ENCODE measurements at places on chromosomes 3 and 15. TPM values are rescaled to one million over a fixed set of nuclear protein-coding genes. Genes with fewer than 3 reads are reported as not detected.

- no peak for DNase-seq
These were observed 22.2 kb downstream of the CFAP20DC start for GRCh38 chr3:59027607-59028006.

DNA sequence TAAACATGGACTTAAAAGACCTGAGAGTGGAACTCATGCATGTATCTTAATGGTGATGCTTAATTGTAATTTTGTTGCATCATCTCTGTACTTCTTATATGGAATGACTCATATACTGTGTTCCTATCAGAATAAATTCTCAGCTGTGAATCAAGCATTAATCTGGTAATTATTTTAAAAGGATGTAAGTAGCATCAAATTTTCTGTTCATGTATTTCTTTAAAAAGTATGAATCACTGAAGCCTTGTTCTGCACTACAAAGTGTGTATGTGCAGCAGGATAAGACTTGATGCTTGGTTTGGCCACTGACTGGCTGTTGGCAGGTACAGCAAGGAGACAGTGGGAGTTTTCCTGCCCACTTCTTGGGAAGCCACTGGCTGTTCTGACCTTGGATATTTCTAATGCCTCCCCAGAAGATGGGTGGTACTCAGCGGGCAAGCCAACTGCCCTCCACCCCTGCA, 123.9 kb downstream of the ANO10 start:
- DNase-seq, result no peak

DNA sequence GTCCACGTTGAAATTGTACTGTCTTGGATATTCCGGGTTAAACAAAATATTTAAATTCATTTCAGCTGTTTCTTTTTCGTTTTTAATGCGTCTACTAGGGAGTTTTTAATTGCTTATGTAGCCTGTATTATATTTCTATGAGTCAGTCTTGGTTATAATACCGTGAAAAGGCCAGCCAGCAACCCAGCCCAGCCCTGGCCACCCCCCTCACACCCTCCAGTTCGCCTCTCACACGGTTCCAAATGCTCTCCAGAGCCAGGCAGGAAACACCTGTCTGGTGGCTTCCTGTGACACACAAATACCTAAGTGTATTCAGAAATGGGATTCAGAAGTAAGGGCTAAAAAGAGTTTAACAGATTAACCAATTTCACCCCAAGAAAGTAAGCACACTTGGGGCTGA, 4.4 kb downstream of the SH3BP5 start:
- DNase-seq, result no peak

GRCh38 chr15:90161950-90162361, 39.2 kb upstream of the SEMA4B start:
- DNase-seq, result no peak

DNA sequence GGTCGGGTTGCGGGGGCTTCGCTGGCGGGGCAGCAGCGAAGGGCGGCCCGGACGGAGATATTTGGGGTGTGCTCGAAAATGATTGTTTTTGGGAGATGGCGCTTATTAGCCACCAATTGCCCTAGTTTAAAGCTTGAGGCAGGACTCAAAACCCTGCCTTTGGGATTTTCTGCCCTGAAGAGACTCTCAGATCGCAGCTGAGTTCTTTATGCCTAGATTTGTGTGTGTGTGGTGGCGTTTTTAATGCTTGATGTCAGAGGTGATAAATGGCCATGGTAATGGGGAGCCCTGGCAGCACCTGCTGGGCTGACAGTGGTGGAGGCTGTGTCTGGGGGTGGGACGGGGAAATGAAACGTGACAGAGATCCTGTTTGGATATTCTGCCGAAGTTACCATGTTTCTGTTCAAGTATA, 604 bp downstream of the KCTD6 start:
- no peak for DNase-seq

DNA sequence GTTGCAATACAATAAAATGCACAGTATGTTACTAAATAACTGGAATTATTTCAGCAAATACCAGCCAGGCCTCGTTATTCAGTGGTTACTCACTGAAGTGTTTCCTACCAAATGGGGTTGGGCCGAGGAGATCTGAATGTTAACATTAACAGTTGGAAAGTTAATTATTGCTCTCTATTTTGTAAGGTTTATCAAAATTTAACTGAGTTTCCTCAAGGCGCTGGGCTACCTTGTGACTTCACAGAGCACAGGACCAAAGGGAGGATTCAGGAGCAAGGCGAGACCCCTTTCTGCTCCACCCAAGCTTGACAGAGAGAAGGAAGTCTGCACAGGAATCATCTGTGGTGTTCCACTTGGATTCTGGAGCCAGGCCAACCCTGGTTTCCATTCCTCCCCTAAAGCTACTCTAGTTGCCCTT, 21.6 kb downstream of the ADAMTS9 start:
- no peak for DNase-seq

GRCh38 chr3:142638291-142638690, 42.1 kb downstream of the PLS1 start:
- no peak for DNase-seq

BTBD1 gene
- total RNA-seq, result 51.4 TPM

TTC23 gene
- total RNA-seq, result 26.7 TPM

PCSK6 gene
- 13.9 TPM for total RNA-seq

GRCh38 chr3:188842639-188843038, 329.1 kb upstream of the TPRG1 start:
- no peak for DNase-seq

DNA sequence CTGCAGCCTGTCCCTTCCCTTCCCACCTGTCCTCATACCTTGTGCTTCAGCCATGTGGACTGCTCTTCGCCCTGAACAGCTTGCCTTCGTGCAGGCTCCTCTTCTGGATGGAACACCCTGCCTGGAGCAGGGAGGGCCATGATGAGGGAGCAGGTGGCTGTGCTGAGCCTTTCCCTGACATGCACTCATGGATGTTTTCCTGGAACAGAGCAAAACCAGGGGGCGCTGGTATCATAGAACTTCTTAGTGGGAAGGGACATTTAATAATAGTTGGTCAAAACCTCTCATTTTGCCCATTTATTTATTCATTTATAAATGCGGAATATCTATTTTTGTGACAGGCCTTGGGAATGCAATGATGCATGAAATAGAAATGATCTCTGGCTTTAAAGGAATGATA, 149.3 kb downstream of the CACNA1D start:
- DNase-seq, result no peak

- no peak for DNase-seq
These were observed 233.4 kb upstream of the SETMAR start for GRCh38 chr3:4069796-4070195.

HIGD2B gene
- not detected for total RNA-seq

RPP25 gene
- 6.0 TPM for total RNA-seq

- no peak for DNase-seq
These were observed 3.1 kb upstream of the DLL4 start for GRCh38 chr15:40925863-40926658.

DNA sequence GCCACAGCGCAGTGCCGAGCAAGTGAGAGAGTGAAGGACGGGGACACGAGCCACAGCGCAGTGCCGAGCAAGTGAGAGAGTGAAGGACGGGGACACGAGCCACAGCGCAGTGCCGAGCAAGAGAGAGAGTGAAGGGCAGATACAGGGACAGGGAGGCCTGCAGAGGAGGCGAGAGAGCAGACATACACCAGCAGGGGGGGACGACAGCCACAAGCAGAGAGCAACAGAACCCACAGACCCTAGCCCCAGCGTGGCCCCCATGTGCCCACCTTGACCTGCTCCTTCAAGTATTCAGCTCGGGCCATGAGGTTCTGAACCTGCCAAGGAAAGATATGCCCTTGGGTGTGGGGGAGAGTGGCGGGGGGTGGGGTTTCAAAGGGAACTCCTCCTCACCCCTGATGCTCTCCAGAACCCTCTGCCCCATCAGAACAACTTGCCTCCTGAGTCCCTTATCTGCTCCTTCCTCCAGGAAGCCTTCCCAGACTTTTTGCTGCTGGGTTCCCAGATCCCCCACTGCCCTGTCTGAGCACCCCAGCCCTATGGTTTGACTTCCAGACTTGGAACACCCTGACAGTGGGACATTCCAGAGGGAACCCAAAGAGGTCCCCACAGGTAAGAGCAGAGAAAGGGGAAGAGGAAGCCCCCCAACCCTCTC, 5.3 kb downstream of the ULK3 start:
- no peak for DNase-seq

DNA sequence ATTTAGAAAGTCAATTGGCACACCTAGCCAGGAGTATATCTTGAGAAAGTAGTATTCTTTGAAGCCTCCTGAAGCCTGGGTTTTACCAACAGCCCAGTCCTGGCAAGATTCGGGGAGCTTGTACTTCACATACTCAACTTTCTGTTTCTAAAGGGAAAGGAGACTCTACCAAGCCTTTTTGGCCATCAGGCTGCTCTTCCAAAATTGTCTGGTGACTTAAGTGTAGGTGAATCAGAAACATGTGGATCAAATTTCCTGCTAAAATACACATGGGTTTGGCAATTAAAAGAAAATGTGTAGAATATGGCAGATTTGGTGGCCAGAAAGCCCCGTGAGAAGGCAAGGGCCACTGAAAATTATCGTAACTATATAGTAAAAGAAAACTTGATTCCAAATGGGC, 15.9 kb upstream of the GREM1 start:
- no peak for DNase-seq

- DNase-seq, result no peak
These were observed 8.1 kb downstream of the B2M start for GRCh38 chr15:44719293-44719999.

DNA sequence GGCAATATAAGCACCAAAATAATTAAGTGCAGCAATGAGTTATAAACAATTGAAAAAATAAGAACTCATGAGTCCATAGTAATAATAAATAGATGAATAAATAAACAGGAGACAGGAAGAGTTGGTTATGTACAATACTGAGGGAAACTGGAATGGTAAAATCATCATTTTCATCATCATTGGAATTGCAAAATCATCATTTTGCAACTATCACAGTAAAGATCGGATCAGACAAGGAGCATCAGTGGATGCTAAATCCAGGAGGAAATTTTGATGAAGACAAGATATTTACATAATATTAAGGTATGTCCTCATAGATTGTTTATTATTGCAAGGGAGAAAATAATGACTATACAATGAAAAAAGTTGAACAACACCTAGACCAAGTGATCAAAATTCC, 38.8 kb upstream of the ACAN start:
- DNase-seq, result no peak

OXTR gene
- total RNA-seq, result 1.3 TPM

GRCh38 chr3:140791368-140791767, 113.5 kb downstream of the TRIM42 start:
- no peak for DNase-seq

RETNLB gene
- total RNA-seq, result not detected

DNA sequence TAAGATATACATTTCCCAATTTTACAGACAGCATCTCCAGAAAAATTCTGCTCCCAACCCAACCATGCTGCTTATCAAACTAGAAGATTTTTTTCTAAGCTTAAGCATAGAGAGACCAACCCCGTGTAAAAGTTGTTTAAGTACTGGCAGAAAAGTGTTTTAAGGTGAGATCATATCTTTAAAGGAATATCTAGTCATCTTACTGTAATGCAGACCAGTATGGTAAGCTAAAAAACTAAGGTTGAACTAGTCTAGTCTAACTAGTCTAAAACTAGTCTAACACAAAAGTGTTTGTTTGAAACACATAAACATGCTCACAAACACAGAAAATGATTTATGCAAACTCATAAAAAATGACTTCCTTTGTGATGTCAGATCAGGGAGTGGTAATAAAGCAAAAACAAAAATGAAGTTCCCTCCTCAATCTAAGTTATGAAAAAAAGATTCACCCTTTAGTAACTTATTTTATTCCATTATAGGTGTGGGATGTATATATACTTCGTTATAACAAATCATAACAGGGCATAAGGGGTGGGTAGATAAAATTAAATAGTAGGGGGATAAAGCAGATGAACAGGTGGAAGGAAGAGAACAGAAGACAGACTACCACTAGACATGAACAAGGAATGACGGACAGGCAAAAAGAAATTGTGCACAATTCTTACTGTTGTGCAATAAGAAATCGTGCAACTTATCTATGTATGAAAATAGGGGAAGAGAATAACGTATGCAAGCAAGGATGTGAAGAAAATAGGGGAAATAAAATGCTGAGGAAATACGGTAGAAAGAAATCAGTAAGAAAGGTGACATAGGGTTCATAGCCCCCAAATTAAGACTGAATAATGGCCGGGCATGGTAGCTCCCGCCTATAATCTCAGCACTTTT, 10.0 kb downstream of the MYO5A start:
- no peak for DNase-seq

DNA sequence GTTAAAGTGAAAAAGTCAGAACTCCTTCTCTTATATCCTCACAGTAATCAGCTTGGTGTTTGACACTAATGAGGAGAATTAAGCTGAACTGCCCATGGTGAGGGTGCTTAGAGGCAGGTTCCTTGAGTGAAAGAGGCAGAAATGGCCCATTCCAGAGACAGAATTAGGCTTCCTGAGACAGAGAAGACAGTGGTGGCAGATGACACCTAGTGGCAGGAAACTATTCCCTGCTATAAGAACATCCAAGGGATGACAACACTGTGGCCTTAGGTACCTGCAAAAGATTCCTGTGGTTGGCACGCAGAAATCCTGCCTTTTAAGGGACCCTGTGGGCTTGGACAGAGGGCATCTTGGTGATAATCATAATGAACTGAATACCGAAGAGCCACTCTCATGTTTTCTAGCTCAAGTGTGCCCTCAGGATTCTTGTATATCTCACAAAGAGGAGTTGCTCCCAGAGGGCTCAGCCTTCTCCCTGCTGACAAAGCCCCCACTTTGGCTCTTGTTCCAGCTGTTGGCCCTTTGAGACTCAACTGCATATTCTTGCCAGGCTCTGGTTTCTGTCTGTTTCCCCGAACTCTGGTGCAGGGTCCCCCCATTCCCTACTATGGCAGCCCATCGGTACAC, 56.0 kb downstream of the KBTBD12 start:
- no peak for DNase-seq

GRCh38 chr3:15861163-15861562, 63.4 kb upstream of the ANKRD28 start:
- DNase-seq, result no peak

CCR3 gene
- not detected for total RNA-seq

GRCh38 chr3:190537146-190537545, 23.3 kb downstream of the IL1RAP start:
- no peak for DNase-seq

- no peak for DNase-seq
These were observed 3.7 kb downstream of the BOC start for GRCh38 chr3:113214917-113215595.

GHRL gene
- total RNA-seq, result 2.1 TPM

PRSS50 gene
- total RNA-seq, result 0.13 TPM

DNA sequence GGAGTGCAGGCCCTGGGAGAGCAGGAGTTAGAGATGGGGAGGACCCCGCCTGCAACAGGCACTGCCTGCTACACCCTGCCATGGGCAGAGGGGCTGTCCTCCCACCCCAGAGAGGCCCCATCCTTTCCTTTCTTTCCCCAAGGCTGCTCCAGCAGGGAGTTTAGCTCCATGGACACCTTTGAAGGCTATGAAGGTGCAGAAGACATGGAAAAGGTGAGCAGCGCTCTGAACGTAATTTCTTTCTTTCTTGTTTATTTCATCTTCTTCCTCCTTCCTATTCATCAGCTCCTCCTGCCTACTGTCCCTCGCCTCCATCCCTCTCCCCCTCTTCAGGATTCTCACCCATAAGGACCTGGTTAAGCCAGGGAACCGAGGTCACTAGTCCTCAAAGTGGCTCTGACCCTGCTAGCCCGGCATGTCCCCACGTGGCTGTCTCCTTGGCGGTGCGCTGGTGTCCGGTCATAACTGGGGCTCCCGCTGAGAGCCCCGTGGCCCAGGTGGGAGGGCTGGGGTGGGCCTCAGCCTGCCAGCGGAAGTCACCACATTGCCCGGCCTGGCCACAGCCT, 16.0 kb upstream of the ADIPOQ start:
- DNase-seq, result no peak

Measured in sciatic nerve (tissue), 2 donors.